Epithelial cell of umbilical artery (primary cell): ENCODE measurements at places on chromosomes 16 and 17. TPM values are rescaled to one million over a fixed set of nuclear protein-coding genes. Genes with fewer than 3 reads are reported as not detected.

Gene ZFPM1
- 0.30 and 0.97 TPM in 2 replicates for total RNA-seq

Gene AIPL1
- not detected in 2 replicates for total RNA-seq

Gene SLC47A2
- total RNA-seq: not detected in 2 replicates

Gene MT1H
- not detected in 2 replicates for total RNA-seq

Gene TBC1D3K
- total RNA-seq: not detected in 2 replicates

Gene CNGB1
- total RNA-seq: not detected in 2 replicates
